Hippocampal formation (tissue), 2 donors: ENCODE measurements at places on chromosomes 7 and 10.

- no peak for DNase-seq
Measured at GRCh38 chr10:112446055-112446854, 459 bp downstream of the ZDHHC6 start.

DNA sequence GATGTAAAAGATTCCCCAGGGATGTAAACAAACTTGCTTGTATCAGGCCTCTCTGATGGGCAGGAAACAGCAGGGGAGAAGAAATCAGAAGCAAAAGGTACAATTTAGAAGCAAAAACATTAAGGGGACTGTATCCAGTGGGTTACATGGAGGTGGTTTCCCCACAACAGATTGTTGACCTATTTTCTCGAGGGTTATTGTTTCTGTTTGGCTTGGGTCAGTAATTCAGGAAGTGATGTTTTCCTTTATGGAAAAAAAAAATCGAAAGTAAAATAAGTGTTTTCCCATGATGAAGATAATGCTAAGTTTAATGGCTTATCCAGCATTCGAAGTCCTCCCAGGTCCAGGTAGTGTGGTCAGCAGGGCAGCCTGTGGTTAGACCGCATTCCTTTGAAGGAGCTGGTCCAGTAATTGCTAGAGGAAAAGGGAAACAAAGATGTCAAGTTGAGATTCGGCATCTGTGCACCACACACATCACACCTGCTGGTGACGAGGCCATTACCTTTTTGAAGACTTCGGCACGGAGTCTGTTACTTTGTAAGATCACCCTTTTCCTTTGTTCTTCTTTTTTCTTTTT lies 37.3 kb upstream of the ADAM12 start:
- DNase-seq, result no peak

GRCh38 chr10:26367771-26368170 lies 70.4 kb upstream of the APBB1IP start:
- no peak for DNase-seq

- DNase-seq, result no peak
Measured at GRCh38 chr7:100893910-100894721, 1.6 kb downstream of the ACHE start.

GRCh38 chr10:97273700-97274099 lies 18.7 kb downstream of the ARHGAP19 start:
- DNase-seq, result no peak

DNA sequence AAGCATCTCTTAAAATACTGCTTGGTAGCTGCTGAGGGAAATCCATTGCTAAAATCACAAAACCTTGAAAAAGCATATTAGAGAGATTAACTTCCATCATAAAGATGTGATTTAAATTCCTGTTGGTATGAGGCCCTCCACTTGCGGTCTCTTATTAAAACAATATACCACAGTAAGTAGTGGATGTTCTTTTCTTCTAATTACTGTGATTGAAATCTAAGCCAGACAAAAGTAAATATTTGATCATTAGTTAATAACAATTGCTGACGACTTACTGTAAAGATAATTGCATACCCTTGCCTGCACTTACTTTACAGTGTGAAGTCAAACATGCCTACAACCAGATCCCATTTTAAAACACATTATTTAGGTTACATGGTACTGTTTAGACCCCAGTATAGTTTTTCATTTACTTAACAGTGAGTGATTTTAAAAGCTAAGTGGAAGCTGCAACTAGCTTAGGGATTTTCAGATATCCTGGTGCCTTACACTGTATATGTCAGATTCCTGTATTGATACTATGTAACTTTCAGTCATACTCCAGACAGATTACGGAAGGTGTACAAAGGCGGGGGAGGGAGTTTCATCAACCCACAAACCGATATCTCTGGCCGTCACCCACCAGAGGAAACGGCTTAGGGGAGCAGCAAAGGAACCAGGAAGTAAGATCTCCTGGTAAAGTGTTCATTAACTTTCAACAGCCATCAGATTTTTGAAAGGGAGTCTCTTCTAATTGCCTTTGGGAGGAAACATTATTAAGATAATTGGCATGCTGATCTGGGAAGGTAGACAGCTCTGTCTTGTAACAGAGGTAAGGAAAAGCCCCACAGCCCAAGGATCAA lies 986 bp downstream of the NRP1 start:
- DNase-seq, result no peak

DNA sequence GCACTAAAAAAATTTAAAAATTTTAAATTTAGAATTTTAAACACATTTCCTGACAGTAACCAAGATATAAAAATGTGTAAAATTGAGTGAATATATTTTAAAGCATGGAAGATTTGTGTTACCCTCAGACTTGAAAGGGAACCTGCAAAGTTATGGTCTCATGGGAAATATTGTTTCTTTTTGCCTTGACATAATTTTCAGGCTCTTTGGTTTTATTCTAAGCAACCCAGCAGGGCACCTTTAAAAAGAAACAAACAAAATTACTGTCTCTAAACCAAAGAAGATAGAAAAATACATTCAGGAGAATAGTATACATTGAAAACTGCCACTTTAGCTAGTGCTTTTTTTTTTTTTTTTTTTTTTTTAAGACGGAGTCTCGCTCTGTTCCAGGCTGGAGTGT lies 87.5 kb downstream of the ADK start:
- DNase-seq, result no peak

GRCh38 chr7:134684165-134684564 lies 37.5 kb downstream of the BPGM start:
- no peak for DNase-seq

- DNase-seq, result no peak
Measured at GRCh38 chr7:143458263-143458662, 15.0 kb downstream of the TAS2R60 start.

GRCh38 chr10:75402486-75403143 lies 1.1 kb upstream of the ZNF503 start:
- no peak for DNase-seq

DNA sequence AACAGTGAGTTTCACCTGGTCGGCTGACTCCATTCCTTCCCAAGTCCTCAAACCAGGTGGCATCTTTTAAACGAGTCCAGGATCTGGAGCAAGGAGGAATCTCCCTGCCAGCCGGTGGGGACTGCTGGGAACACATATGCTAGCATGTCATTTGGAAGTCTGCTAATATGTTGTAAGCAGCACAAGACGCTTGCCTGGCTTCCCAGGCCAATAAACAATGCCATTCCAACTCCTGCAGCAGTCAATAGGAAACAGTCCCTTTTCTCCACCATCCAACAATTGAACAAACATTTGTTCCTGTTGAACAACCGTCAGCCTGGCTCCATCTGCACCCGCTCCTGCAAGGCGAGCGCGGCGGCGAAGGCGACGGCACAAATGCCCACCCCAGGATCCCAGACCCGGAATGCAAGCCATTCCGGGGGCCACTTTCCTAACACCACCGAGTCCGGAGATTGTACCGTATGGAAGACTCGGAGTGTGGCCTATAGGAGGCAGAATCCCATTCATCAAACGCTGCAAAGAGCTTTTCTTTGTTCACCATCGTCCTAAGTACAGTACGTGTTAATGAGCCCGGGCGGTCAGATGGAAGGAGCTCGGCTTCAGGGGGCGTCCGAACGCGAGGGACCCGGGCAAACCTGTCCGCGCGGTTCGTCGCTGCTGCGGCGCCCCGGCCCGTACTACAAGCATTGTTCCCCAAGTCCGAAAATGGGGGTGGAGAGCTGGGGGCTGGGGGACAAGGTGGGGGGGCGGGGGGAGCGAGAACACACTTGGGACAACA lies 1.6 kb downstream of the FAM53B start:
- peak; percentile 74 for DNase-seq

DNA sequence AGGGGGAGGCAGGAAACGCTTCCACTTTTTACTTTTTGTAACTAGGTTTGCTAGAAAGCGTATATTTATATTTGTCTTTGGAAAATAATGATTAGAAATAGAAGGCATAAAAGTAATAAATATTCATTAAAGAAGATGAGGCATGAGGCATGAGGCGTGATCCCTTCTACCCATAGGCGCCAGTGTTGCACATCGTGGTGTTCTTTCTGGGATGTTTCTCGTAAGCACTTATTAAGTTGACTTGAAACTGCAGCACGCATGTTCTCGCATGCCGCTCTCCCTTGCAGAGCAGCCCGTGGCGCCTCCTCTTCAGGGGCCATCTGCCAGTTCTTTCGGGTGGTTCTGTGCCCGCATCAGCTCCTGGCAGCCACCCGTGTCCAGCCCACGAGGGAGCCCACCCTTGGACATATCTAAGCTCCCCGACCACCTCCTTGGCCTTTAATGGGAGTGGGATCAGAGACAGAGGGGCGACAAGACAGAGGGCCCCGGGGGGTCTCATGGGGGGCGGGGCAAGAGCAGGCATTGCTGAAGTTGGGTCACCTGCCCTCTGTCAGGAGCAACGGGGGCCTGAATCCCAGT lies 28.5 kb upstream of the CSGALNACT2 start:
- no peak for DNase-seq

DNA sequence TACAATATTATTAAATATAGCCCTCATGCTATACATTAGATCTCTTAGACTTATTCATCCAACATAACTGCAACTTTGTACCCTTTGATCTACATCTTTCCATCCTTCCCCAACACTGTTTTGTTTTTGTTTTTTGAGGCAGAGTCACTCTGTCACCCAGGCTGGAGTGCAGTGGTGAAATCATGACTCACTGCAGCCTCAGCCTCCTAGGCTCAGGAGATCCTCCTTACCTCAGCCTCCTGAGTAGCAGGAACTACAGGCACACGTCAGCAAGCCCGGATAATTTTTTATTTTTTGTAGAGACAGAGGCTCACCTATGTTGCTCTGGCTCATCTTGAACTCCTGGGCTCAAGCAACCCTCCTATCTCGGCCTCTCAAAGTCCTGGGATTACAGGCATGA lies 53.3 kb downstream of the NT5C2 start:
- no peak for DNase-seq

DNA sequence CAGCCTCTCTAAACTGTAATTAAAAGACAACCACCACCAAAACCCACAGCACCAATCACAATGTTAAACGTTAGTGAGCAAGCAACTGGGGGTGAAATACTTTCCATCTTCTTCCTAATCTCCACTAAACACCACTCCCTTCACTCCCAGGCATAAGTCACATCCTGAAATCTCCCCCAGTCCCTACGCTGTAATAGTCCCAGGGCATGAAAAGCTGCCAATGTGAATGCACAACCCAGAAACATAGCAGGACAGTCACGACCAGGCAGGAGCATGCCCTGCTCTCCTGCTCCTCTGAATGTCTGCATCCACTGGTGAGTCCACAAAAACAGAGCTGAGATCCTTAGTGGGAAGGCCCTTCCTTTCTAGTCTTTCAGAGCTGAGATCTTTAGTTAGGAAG lies 288.9 kb downstream of the PARD3 start:
- DNase-seq, result no peak

GRCh38 chr7:129671266-129671665 lies 59.7 kb downstream of the NRF1 start:
- no peak for DNase-seq

GRCh38 chr7:27663989-27664331 lies 1.3 kb upstream of the HIBADH start:
- no peak for DNase-seq

DNA sequence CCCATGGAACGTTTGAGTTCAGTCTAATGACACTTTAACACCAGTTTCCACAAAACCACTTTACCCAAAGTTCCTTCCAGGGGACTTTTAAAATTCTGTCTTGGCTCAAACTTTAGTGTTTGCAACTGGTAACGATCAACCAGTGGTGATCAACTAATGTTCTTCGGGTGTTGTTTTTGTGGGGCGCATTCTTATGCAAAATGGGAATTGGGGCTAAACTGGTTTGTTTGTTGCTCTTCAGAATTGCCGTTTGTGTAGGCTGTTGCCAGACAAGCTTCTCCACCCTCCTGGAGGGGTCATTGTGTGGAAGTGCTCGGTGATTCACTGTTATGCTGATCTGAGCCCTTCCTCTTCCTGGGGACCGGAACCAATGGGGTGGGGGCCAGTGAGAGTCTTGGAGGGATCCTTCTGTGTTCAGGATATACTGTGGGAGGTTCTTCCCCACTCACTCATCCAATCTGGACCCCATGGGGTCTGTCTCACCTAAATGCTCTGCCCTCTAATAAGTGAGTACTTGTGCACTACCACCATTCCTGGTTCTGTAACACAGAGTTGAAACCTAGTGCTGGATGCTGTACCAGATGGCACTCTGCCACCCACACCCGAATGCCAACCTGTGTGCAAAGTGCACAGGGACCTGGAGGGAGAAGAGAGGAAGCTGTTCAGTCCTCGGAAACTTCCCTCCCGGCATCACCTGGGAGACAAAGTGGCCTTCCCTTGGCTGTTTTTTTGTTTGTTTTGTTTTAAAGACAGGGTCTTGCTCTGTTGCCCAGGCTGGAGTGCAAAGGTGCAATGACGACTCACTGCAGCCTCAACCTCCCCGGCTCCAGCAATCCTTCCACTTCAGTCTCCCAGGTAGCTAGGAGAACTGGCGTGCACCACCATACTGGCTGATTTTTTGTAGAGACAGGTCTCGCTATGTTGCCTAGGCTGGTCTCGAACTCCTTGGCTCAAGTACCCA lies 2.1 kb downstream of the NFE2L3 start:
- DNase-seq, result no peak
